ENCODE measurements at places on chromosomes 5 and 9.

DNA sequence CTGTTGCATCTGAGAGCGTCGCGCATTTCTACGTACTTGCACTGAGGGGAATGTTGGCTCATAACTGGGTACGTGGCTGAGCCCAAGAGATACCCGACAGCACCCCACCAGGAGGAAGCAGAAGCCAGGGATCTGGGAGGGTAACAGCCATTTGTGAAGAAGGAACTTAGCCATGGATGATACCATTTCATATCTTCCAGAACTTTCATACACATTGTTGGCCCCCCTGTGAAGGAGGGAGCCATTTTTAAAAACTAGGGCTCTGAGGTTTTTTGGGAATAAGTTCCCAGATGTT, 101.4 kb upstream of the SLC44A1 start:
- no peak for DNase-seq

DNA sequence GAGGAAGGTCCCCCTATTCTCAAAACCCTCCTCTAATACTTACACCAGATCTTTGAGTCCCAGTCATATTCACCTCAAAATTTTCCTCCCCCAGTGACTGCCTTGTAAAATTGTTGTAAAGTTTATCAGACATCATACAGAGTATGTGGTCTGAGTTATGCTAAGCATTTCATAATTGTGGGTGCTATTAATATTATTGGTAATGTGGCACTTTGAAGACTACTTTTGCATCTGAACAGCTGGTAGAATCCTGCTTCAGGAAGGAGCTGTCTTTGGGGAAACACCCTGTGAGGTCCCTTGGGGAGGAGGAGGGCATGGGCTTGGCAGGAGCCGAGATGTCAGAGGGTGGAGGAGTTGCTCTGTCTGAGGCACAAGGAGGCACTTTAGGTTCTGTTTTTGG, 164.9 kb upstream of the ZNF618 start:
- DNase-seq, result no peak

GRCh38 chr9:135963938-135964337, 2.8 kb upstream of the UBAC1 start:
- DNase-seq, result no peak

- no peak for DNase-seq
These were observed 354.8 kb downstream of the TMEM232 start for GRCh38 chr5:110371725-110372041.

Measured in stimulated activated CD4-positive, alpha-beta T cell treated with anti-CD3 and anti-CD28 coated beads, TNF-alpha, amount 100 ng/mL, for 24 hours (primary cell).